ENCODE measurements at places on chromosomes 1 and 21. TPM values are rescaled to one million over a fixed set of nuclear protein-coding genes. Genes with fewer than 3 reads are reported as not detected.

GRCh38 chr1:90508376-90509167, 208.5 kb downstream of the BARHL2 start:
- no peak for DNase-seq

GRCh38 chr1:190439447-190439846, 38.2 kb downstream of the BRINP3 start:
- DNase-seq: no peak

GRCh38 chr1:94355485-94355980, 62.7 kb upstream of the ABCD3 start:
- no peak for DNase-seq

- DNase-seq: no peak
Observed at GRCh38 chr1:75725266-75725665, 757 bp downstream of the ACADM start.

The LMX1A gene
- total RNA-seq: 0.14 TPM

The TDRKH gene
- total RNA-seq: 4.5 TPM

GRCh38 chr1:86419277-86419903, 4.6 kb upstream of the CLCA2 start:
- no peak for DNase-seq

GRCh38 chr1:58409890-58410289, 136.6 kb downstream of the OMA1 start:
- DNase-seq: no peak

DNA sequence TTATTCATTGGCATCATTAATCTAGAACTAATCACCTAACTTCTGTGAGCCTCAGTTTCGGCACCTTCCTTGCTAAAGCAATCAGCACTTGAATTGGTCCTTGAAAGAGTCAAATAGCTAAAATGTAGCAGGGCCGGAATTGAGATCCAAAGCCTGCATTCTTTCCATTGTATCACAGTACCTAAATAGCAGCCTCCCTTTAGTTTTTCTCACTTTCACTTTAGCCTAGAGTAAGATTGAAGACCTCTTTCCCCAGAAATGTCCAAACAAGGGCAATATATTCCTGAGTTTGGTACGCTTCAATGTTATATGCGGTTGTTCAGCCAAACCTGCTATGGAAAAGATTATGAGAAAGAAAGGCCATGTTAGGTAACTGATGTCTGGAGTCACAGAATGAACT, 121.9 kb upstream of the BMP8A start:
- no peak for DNase-seq

The PRCC gene
- total RNA-seq: 42.9 TPM

DNA sequence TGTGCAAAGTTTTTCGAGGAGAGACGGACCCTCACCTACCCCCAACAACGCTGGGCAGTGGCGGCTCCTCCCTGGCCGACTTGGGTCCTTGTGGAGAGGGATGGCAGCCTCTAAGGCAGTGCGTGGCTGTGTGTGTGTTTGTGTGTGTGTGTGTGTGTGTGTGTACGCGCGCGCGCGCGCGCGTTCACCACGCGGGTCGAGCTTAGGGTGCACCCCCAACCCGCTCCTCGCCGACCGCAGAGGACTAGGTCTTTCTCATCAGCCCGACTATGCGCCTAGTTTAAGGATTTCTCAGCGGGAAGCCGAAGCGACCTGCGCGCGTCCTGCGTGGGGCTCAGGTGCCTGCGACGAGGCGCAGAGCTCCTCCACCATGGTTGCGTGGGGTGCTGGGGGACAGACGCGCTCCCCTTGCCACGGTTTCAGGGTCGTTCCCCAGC, 940 bp downstream of the SOX13 start:
- DNase-seq: no peak

- DNase-seq: peak; percentile 73
Observed at GRCh38 chr21:44930543-44930981, 9.3 kb upstream of the SLX9 start.

The GLIS1 gene
- total RNA-seq: not detected

The HUNK gene
- 0.08 TPM for total RNA-seq

GRCh38 chr1:162360237-162360873, 16.3 kb downstream of the SPATA46 start:
- no peak for DNase-seq

The CD84 gene
- total RNA-seq: 3.4 TPM

The SELE gene
- 0.87 TPM for total RNA-seq

The THEM5 gene
- total RNA-seq: not detected

- DNase-seq: no peak
Observed at GRCh38 chr1:33853431-33853830, 10.4 kb upstream of the HMGB4 start.

GRCh38 chr1:41666981-41667631, 182.6 kb upstream of the EDN2 start:
- no peak for DNase-seq

GRCh38 chr1:50611675-50612074, 188.4 kb upstream of the DMRTA2 start:
- DNase-seq: no peak

The G0S2 gene
- 460 TPM for total RNA-seq

The VHLL gene
- total RNA-seq: not detected

DNA sequence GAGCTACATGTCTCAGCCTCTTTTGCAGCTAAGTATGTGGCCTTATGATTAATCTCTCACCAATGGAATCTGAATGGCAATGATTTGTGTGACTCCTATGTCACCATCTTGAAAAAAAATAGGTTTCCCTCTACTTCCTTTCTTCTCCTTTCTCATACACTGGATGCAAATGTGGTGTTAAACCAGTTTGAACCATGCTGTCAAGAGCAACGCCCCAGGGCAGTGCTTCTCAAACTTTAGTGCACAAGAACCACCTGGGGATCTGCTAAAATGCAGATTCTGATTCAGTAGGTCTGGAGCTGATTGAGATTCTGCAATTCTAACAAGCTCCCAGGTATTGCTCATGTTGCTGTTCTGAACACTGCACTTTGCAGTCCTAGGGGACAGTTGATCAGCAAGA, 44.7 kb upstream of the ZNF644 start:
- no peak for DNase-seq

- DNase-seq: no peak
Observed at GRCh38 chr1:200974711-200975110, 48.8 kb downstream of the KIF21B start.

GRCh38 chr1:245201827-245202226, 47.0 kb downstream of the KIF26B start:
- no peak for DNase-seq

The SERTAD4 gene
- 5.1 TPM for total RNA-seq
